ENCODE measurements at places on chromosomes 16 and 17.
A peak's percentile ranks its signal among the peaks of the same experiment; 100 is the strongest.

GRCh38 chr17:80246726-80247125 is 13.9 kb upstream of the RNF213 start:
- no peak for DNase-seq

- DNase-seq = no peak
Observed at GRCh38 chr17:8912084-8912981, 44.9 kb upstream of the PIK3R6 start.

GRCh38 chr16:29779474-29779873 is 1.4 kb downstream of the ZG16 start:
- DNase-seq = peak; percentile 76

GRCh38 chr17:41687828-41688640 is 651 bp upstream of the EIF1 start:
- no peak for DNase-seq

DNA sequence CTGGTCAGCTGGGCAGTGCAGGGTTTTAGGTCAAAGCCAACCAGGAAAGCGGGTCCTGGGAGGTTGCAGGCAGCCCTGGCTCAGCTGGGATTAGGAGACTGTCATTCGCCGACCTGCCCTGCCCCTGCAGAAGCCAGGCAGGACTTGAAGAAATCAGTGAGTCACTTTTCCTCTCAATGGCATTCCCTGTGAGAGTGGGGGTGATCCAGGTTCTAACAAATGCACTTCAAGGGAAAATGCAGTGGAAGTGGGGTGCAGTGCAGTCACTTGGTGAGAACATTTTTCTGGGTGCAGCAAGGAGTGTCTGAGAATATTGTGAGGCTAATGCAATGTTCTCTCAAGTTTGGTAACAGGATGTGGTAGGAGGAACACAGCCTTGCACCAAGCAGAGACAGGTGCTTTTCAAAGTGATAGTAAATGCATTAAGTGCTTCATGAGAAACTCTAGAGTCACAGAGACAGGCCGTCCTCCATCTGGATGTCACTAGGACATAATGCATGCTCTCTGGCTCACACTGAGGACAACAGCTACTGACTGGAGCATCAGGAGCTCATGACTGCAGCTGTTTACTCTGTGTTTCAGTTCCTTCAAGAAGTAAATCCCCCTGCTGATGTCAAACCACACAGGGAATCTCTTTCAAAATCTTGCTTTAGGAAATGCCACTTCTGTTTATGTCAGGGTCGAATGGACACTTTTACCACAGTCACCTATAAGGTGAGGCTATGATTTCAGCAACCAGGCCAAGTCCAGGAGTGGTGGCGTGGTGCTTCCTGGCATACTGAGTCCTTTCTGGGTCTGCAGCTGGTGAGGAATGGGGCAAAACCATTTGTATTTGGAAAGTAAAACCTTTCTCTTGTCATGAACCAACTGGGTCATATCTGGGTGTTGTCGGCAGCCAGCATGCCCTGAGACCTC is 16.7 kb downstream of the CDK5R1 start:
- no peak for DNase-seq

DNA sequence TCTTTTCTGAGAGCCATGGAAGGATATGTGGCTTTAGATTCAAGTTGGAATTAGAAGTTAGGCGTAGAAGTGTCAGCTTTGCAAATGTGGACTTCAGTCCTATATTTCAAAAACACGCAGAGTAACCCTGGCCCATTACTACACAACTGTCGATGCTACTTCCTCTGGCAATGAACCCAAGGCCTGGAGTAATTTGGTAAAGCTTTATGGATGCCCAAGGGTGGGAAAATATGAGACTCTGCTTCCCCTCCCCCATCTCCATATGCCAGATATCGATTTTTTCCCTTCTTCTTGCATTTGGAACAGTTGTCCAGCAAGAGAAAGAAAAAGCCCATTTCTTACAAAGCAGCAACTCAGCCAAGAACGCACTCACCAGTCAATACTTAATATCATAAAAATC is 2.9 kb upstream of the MAP1LC3B start:
- no peak for DNase-seq
